Kidney tubule cell (primary cell): ENCODE measurements at places on chromosomes 6 and 20.

DNA sequence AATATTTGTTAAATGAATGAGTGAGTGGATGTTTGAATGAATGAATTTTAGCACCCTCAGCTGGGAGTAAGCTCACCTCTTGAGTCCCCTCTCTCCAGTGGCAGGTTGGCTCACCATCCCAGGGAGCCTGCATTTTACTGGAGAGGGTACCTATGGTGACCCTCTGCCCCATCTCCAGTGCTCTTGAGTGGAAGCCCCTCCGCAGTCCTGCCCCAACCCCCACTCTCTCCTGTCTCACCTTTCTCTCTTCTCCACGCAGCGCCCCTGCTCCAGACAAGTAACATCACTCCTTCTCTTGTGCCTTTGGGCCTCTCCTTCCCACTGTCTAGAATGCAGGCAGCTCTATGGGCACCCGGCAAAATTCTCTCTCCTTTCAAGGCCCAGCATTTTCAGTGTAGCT lies 11.3 kb downstream of the TGM3 start:
- no peak for DNase-seq

GRCh38 chr20:23339986-23340385 lies 10.6 kb upstream of the NXT1 start:
- no peak for DNase-seq

DNA sequence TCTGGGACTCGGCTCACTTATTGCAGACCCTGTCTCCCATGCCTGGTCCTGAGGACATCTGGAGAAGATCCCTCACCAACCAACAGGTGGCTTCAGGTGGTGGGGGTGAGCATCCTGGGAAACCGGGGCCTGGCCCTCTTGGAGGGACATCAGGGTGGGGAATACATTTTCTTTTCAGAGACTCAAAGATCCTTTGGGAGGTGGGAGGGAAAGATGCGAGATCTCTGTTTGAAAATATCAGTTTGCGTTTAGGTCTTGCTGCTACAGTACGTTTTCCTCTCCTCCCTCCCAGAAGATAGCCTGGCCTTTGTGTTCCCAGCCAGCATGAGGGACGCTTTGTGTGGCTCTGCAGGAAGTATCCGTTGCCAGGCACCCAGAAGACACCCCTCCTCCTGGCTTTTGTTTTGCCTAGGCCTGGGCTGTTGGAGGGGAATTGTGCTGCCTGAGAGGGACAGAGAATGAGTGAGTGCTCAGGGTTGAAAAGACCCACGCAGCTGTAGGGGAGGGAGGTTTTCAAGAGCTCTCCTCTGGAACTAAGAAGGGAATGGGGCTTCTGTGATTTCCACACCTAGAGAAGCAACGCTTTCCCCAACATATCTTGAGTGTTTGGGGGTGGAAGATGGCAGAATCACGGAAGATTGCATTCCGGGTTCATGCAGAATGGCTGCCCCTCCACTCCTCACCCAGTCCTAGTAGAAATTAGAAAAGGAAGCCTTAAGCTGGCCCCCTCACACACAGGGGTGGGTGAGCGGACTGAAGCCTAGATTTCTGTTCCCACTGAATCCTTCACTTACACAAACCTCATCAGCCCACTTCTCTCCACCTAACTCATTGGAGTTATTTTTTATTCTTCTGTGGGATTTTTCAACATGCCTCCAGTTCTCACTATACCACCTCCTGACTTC lies 22.0 kb upstream of the SLC2A12 start:
- DNase-seq = no peak

DNA sequence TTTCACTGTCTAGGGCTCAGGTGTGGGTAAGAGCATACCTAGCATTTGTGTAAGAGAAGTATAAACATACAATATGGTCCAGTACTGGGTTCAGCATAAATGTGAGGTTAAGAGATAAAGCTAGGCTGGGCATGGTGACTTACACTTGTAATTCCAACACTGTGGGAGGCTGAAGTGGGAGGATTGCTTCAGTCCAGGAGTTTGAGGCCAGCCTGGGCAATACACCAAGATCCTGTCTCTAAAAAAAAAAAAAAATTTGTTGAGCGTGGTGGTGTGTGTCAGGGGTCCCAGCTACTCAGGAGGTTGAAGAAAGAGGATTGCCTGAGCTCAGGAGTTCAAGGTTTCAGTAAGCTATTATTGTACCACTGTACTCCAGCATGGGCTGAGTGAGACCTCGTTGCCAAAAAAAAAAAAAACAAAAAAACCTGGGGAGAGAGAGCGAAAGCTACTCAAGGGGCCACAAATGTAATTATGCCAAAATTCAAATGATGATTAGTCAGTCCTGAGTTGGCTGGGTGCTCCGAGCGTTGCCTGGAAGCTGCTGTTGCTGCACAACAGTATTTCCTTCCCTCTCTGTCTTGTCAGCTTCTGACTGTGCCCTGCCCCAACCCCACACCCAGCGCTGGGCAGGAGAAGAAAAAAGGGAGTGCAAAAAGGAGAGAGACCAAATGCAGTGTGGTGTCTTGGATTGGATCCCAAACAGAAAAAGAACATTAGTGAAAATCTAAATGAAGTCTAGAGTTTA lies 24.0 kb downstream of the CMTR1 start:
- DNase-seq = no peak

DNA sequence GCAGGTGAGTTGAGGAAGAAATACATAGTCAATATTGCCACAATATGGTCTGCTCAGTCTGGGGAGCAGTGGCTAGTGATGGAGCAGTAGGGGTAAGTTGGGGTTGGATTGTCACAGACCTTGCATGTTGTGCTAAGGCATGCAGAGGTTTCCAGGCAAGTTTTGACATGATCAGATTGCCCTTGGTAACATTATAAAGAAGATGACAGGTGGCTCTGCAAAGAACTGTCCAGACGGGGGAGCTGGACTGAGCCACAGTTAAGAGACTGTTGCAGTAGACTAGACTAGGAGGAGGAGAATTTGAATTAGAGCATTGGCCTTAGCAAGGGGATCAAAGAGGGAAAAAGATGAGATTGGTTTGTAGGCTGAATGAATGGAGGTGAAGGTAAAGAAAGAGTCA lies 23.4 kb downstream of the ATRN start:
- no peak for DNase-seq

DNA sequence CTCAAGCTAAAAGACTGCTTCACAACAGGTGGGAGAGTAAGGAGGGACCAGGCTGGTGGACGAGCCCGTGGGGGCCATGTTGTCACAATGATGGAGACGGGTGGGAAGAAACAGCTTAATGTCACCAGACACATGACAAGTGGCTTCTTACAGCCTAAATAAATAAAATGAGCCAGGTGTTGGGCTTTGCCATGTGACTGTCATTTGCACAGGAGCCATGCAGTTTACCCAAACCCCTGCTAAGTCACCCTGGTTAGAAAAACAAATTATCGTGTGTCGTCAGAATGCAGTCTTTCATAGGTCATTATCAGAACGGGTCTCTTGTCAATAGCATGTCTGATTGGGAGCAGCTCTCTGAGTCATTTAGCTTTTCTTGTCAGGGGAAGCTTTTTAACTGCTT lies 18.5 kb downstream of the BTBD3 start:
- DNase-seq = no peak

- peak; percentile 70 for DNase-seq
Observed at GRCh38 chr20:41643504-41643938, 25.3 kb upstream of the CHD6 start.

GRCh38 chr20:16752082-16752481 lies 3.9 kb downstream of the OTOR start:
- no peak for DNase-seq

DNA sequence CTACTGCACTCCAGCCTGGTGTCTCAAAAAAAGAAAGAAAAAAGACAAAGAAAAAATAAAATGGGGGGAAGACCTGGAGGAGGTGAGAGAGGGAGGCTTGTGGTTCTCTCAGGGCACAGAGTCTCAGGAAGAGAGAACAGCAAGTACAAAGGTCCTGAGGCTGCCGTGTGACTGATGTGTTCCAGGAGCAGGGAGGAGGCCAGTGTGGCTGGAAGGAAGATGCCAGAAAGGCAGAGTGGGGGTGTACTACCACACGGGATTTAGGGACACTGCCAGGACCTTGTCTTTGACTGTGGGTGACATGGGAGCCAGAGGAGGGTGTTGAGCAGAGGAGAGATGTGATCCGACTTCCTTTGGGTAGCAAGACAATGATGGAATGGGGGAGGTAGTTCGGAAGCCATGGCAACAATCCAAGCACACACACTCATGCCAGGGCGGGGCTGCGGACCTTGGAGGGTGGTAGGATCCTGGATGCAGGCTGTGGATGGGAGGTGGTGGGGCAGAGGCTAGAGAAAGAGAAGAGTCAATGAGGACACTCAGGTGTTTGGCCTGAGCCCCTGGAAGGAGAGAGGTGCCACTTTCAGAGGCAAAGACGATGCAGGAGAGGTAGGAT lies 136.4 kb upstream of the PTPN1 start:
- peak; percentile 49 for DNase-seq

- no peak for DNase-seq
Observed at GRCh38 chr20:53403029-53403428, 190.6 kb downstream of the ZNF217 start.

DNA sequence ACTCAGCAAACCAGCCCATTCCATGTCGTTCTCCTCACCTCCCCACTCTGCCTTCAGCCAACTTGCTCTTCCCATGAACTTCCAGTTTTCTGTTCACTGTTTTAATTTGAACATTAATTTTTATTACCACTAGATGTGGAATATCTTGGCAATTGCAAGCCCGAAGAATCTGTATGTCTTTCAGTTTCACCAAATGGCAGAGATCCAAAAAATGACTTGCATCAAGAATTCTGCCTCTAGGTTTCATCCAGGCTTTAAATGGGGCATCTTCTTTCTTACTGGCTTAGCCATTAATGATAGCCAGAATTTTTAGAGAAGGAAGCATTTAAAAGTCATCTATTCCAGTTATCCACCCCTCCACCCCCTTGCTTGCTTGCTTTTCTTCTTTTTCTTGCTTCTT lies 39.0 kb downstream of the CAP2 start:
- DNase-seq = peak; percentile 8

DNA sequence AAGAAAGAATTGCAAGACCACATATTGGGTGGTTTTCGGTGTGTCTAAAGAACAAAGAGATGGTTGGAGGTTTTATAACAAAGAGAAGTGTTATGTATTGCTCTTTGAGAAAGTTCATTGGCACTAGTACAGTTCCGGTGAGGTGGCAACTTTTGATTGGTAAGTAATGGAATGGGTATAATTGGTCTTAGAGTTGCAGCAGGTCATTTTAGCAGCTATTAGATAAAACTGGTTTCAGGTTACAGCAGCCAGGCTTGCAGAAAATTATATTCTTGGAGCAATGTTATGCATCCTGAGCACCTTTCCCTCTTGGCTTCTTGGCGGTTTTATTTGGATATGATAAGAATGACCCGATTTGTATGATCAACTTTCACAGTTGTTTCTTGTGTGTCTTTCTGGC lies 12.3 kb upstream of the SSTR4 start:
- DNase-seq = no peak

DNA sequence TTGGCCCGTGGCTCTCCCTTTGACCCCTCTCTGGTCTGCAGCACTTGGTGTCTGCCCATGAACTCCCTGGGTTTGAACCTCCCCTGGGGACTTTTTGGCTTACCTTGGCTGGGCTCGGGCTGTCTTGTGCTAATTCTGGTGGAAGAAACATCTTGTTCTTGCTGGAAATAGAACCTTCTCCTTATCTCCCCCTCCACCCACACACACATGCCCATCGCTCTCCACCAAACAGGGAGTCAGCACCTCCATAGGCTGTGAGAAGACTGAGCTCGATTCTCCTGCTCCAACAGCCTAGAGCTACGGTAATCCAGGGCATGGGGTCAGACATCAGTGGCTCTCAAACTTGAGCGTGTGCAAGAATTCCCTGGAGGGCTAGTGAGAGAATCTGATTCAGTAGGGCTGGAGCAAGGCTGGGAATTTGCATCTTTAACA lies 114.4 kb upstream of the SLC22A23 start:
- DNase-seq = no peak
